ENCODE measurements at places on chromosomes 11 and 22. TPM values are rescaled to one million over a fixed set of nuclear protein-coding genes. Genes with fewer than 3 reads are reported as not detected.

The MLC1 gene
- total RNA-seq, result not detected

The CHADL gene
- total RNA-seq, result 1.5 TPM

The MPZL2 gene
- total RNA-seq, result 2.9 TPM

The NXPE1 gene
- total RNA-seq, result 0.11 TPM

The OR8G1 gene
- total RNA-seq, result 0.43 TPM

The OR4A16 gene
- total RNA-seq, result not detected

The LRRC74B gene
- total RNA-seq, result not detected

The OR52I2 gene
- total RNA-seq, result not detected

The IL18 gene
- 0.39 TPM for total RNA-seq

The NLRX1 gene
- total RNA-seq, result 21.7 TPM

The VPREB3 gene
- total RNA-seq, result not detected

The ZBTB3 gene
- total RNA-seq, result 12.7 TPM

The ABTB2 gene
- 3.0 TPM for total RNA-seq
